DMS79 treated with DMSO at 0.1 percent for 48 hours (cell line): ENCODE measurements at places on chromosomes 2 and 18.

DNA sequence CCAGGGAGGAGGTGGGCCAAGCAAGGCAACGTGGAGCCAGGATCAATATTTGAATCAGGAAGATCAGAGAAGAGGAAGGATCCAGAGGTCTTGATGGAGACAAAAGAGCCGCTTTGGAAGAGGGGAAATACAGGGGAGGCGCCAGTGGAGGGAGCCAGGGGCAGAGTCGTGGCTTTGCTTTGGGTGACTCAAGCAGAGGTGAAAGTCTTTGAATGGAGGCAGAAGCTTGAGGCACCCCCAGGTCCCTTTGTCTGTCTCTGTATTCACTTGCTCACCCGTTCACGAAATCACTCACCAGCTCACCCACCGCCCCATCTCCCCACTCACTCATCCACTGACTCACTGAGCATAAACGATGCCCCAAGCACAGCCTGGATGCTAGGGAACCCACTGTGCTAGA lies 134.1 kb downstream of the ACOXL start:
- no peak for DNase-seq

DNA sequence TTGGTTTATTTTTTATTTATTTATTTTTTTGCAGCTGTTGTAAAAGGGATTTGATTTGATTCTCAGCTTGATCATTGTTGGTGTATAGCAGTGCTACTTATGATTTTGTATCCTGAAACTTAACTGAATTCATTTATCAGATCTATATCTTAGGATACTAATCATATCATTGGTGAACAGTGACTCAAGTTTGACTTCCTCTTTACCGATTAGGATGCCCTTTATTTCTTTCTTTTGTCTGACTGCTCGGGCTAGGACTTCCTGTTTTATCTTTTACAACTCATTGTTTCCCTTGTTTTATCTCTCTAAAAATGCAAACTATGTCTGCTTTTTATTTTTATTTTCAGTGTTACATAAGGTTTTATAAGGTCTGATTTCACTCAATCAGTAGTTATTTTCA lies 23.6 kb downstream of the SP100 start:
- no peak for DNase-seq

- DNase-seq: no peak
Measured at GRCh38 chr2:113966832-113967231, 76.9 kb downstream of the ACTR3 start.

DNA sequence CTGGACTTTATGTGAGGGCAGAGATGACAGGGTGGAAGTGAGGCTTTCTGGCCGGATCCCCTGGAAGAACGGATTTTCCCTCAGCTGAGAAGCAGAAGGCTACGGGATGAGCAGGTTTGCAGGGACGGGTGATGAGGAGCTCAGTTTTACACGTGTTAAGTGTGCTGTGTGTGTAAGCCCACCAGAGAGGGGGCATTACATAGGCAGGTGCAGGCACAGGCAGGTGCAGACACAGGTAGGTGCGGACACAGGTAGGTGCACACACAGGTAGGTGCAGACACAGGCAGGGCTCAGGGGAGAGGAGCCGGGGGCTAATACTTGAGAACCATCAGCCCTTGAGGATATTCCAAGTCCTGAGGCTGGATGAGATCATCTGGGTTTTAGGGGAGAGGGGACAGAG lies 107.7 kb downstream of the COPS8 start:
- no peak for DNase-seq

GRCh38 chr2:8550937-8551621 lies 130.8 kb upstream of the ID2 start:
- no peak for DNase-seq
